ENCODE measurements at places on chromosomes 12 and 14.

- peak; percentile 51 for DNase-seq
These were observed 1.3 kb downstream of the ARID4A start for GRCh38 chr14:58299401-58300330.

DNA sequence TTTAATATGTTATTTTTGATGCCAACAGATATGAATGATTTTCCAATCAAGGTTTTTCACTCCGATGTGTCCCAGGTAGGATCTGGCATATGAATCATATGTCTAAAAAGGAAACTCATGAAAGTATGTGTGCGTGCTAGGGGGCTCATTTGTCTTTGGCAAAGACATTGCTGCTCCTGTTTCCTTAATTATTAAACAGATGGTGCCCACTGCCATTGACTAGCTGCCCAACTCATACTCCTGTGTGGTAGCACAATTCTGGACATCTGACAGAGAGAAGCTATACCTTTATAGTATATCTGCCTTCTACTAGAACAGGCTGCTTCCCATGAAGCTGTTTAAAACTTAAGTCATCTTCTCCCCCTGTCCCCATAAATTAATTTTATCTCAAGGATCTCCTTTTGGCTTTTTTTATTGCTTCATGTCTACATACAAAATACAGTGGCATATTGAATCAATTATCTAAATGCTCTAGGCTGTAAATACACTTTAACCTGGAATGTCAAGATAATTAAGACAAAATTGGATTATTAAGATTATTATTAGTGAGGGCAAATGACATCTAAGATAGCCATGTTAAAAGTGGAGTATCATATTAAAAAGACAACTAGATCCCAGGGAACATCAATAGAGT, 1.4 kb upstream of the PDE3A start:
- DNase-seq = no peak

- no peak for DNase-seq
These were observed 37.6 kb upstream of the PRB4 start for GRCh38 chr12:11347810-11348209.

- no peak for DNase-seq
These were observed 902 bp upstream of the CFL2 start for GRCh38 chr14:34715127-34715863.

- no peak for DNase-seq
These were observed 98.1 kb upstream of the MAX start for GRCh38 chr14:65200454-65200853.

DNA sequence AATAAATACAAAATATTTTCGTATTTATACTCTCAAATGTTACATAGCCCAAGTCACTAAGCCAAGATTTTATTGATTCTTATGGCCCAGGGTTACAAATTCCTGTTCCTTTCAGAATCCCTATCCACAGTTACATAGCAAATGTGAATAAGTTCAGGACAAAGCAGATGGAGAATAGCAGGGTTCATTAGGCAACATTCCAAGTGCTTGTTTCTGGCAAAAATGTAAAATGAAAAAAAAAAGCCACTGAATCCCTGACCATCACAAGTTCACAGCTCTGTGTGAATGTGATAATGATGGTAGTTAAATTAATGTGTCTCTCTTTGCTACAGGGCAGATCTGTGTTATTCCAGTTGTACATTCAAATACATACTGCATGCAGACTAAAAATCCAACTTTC, 74.6 kb downstream of the KCNC2 start:
- DNase-seq = no peak

- peak; percentile 43 for DNase-seq
These were observed 9.9 kb downstream of the BCL7A start for GRCh38 chr12:122031342-122032216.

GRCh38 chr14:44981198-44981597, 19.2 kb downstream of the TOGARAM1 start:
- no peak for DNase-seq

- no peak for DNase-seq
These were observed 86.5 kb downstream of the FOXA1 start for GRCh38 chr14:37508503-37508902.

DNA sequence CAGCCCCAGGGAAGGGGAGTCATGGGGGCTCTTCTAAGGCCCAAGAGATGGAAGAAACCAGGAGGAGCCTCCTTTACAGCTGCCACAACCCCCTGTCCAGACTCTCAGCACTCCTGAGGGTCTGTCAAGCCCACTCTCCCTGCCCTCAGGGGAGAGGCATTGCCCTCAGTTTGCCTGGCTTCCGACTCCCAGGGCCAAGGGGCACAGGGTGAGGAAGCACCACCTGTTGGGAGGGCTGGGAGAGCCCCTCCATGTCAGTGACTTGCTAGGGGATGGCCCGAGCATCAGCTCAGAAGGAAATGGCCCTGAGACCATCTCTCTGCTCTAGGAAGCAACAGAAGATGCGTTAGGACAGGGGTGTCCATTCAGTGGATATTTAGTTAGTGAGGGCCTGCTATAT, 36.1 kb downstream of the LTBP2 start:
- no peak for DNase-seq

DNA sequence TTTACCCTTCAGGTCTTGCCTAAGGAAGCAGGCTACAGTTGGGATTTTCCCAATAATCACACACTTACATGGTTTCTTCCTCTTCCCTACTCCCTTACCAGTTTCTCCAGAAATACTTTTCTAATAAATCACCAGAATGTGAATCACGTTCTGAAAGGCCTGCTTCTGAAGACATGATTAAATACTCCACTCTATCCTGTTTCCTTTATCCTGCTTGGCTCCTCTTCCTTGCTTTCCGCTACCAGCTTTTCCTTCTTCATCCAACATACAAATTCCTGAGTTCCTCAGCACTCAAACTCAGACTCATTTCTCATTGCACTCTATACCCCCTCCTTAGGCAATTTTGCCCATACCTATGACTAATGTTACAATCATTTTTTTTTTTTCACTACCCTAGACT, 118.3 kb downstream of the MGAT4C start:
- no peak for DNase-seq

- DNase-seq = no peak
These were observed 86.8 kb downstream of the PDE3A start for GRCh38 chr12:20455001-20455706.

GRCh38 chr12:31899109-31899508, 60.1 kb upstream of the RESF1 start:
- DNase-seq = no peak

DNA sequence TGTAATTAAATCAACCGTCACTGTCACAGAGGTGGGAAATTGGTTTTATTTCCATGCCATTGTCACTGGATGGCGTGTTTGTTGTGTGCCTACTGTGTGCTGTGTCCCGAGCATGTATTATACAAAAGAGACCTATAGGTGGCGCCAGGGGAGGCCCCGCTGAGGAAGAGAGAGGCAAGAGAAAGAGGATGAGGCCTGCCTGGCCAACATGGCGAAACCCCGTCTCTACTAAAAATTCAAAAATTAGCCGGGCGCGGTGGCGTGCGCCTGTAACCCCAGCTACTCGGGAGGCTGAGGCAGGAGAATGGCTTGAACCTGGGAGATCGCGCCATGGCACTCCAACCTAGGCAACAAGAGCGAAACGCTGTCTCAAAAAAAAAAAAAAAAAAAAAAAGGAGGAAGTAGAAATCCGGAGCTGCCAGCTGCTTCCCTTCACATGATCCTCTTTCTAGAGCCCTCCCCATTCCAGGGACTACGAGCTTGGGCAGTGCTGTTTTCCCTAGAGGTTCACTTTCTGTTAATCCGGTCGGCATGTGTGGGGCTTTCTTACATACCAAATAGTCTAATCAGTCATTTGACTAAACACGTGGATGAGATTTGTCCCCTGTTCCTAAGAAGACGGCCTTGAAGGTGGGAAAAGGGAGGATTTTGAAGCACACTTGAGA, 6.4 kb upstream of the CCDC175 start:
- no peak for DNase-seq

DNA sequence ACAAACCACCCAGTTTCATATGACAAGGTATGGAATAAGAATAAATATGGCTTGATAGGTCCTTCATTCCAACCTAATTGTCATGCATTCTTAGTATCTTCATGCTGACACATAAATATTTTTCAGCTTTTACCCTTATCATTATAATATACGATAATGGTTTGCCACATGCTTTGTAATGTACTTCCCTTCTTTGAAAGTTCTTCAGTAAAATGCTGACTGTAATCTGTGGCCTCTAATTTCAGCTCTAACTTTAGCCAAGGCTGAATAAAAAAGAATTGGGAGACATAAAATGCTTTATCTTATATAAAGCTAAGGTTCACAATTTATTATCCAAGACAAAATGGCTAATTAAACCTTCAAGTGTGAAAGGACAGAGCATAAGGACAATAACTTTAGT, 2.6 kb upstream of the MAP4K5 start:
- no peak for DNase-seq

GRCh38 chr14:87494010-87494409, 499.0 kb downstream of the GALC start:
- DNase-seq = no peak

Data from hematopoietic multipotent progenitor cell treated with erythropoietin and hydrocortisone succinate and interleukin-3 and kit ligand, for 17 days (in vitro differentiated cells).